ENCODE measurements at places on chromosomes 1 and 21.

DNA sequence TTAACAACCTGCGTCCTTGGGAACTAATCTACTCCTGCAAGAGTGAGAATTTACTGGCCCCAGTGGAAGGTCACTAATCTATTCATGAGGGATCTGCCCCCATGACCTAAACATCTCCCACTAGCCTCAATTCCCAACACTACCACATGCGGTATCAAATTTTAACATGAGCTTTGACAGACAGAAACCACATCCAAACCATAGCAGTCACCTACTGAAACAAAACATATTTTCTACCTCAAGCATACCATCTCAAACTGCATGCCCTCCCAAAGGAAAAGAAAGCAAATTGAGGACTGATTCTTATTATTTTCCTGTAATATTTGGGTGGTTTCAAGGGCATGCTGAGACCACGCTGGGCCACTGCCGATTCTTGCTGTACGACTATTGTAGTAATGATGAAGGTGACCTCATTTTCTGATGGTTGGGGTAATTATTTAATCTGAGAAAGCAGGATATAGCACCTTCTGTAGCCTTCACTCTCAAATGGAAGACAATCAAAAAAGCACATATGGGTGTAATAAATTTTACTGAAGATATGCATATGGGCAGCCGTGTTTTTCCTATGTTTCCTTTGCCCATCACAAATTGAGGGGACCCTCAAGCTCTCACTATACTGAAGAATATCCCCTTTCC lies 13.2 kb upstream of the GBP5 start:
- DNase-seq, result no peak

DNA sequence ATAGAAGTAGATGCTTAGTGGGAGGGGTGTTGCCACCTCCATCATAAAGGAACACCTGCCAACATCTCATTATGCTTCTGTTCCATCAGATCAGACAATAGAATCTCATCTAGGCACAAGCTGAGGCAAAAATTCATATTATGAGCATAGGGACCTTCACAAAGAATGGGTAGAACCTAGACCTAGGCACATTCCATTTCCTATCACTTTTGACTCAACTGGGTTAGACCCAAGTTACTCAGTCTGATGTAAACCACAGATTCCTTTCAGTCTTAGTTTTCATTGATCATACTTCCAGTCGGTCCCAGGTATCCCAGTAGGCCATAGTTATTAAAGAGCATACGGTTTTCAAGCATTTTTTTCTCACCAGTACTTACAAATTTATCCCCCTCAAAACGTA lies 21.7 kb downstream of the XCL1 start:
- no peak for DNase-seq

GRCh38 chr1:12776801-12777557 lies 3.4 kb downstream of the PRAMEF12 start:
- no peak for DNase-seq

- DNase-seq, result no peak
Observed at GRCh38 chr1:193285641-193286040, 99.2 kb upstream of the B3GALT2 start.

- no peak for DNase-seq
Observed at GRCh38 chr1:10471411-10472219, 714 bp downstream of the DFFA start.

- no peak for DNase-seq
Observed at GRCh38 chr1:195005338-195005737, 1602.9 kb downstream of the KCNT2 start.

GRCh38 chr1:104932030-104932915 lies 1182.6 kb downstream of the AMY1C start:
- no peak for DNase-seq

DNA sequence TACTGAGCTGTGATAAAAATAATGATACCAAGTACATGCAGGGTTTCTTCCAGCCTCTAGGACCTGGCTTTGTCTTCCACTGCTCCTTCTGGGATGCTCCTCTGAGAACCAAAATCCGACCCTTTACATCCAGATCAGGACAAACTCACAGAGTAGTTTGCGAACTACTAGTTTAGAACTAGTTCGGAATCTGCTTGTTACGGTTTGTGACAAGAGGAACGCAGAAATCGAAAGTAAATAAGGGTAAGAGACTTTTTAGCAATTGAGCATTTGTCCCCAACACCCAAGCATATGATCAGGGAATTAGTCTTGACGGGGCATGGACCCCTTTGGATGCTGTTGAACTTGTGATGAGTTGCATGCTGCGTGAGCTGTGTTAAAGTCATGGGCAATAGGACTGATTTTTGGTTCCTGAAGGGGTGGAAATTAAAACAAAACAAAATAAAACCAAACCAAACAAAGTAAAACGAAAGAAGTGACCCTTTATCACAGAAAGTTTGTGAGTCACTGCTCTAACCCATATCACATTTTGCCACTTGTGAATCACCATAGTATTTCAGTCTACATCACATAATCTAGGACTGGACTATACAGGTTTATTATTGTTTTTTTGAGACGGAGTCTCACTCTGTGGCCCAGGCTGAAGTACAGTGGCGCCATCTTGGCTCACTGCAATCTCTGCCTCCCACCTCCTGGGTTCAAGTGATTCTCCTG lies 35.7 kb upstream of the ERRFI1 start:
- DNase-seq, result no peak

GRCh38 chr1:48025076-48025475 lies 27.9 kb upstream of the TRABD2B start:
- DNase-seq, result no peak

GRCh38 chr1:67394548-67394947 lies 35.7 kb downstream of the SERBP1 start:
- no peak for DNase-seq
